Neural crest cell (in vitro differentiated cells): ENCODE measurements at places on chromosomes 2 and 18.
A peak's percentile ranks its signal among the peaks of the same experiment; 100 is the strongest.

DNA sequence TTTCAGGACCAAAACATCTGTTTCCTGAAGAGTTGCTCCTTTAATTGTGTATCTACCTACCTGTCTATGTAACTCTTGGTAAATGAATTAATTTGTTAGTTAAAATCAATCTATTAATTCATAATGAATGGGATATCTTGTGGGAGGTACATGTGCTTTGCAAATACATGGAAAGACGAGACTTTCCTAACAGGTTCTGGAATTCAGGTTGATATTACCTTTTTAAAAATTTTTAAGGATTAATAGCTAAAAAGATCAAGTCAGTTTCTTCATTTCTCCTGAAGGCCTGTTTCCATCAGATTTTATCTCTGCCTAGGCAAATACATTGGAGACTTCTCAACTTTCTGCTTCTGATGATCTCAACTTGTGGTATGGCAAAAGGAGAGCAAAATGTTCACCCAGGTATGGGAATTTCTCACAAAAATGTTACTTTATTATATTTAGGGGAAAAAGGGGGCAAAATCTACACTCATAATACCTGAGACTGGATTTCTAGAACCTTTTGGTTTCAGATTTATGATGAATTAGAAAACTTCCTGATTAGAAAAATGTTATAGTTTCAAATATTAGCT is 7.4 kb downstream of the TFPI start:
- DNase-seq, result no peak

- no peak for DNase-seq
Observed at GRCh38 chr2:31011587-31011986, 126.7 kb downstream of the GALNT14 start.

DNA sequence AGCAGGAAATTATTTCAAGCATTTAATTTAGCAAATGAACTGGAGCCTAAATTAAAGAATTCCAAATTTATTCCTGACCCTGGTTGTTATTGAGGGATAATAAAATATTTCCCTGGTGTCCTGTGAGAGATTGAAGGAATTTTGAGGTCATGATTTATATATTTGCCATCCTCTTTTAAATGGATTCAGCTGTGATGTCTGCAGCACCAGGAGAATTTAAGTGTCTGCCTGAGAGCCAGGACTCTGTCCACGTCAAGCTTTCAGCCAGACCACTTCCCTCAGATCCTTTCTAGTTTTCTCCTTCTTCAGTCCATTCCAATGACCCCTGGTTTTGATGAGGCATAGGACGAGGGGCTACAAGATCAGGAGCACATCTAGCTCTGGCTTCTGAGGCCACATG is 59.9 kb downstream of the INO80C start:
- no peak for DNase-seq

DNA sequence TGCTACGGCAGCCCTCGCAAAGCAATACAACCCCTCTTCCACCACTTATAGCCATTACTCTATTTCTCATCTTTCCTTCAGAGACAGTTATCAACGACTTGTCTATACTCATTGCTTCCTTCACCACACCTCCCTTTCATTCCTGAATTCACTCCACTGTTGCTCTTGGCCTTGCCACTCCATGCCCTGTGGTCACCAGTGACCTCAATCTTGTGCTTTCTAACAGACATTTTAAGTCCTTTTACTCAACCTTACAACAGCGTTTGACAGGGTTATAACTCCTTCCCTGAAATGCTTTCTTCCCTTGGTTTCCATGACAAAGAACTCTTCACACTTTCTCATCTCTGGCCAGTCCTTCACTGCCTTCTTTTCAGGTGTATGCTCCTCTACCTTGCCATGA is 90.6 kb upstream of the CCDC141 start:
- DNase-seq, result no peak

- no peak for DNase-seq
Observed at GRCh38 chr2:79909521-79909920, 395.0 kb downstream of the LRRTM1 start.

DNA sequence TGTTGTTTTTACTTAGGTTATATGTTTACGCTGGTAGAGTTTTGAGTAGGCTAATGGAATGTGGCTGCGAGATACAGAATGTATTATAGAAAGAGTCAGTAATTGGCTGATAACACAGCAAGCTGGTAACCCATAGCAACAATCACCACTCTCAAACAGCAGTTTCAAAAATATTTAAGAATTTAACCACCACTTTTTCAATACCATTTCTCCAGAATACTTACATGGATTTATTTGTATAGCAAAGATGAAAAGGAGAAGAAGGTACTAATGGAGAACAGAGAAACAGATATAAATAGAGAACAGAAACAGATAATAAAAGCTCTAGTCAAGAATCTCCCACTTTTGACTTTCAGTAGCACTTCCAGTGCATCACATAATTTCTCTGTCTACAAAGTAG is 188.3 kb upstream of the SLC39A10 start:
- no peak for DNase-seq

DNA sequence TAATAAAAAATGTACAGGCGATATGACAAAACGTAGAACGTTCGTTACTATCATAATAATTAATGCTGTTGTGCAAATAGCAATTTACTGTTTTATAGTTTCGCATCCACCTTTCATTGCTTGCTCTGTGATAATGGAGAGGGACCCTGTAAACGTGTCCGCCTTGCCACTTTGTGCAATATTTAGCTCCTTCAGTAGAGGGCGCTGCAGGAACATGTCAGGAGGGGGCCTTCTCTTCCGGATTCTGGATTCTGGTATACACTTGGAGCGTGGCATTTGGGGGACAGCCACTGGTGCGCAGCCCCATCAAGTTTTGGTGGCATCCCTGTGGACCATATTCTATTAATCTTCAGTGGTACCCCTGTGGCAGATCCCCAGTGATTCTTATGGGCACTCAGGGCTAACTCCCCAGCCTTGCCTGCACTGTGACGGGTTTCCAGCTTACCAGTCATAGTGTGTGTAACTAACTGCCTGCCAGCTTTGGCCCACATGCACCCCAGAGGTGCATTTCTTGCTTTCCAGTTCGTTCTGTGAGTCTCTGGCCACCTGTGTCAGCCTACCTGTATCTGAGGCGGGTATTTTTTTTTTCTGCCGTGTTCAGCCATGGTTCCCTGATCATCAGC is 140.3 kb downstream of the CYRIA start:
- peak; percentile 39 for DNase-seq

- no peak for DNase-seq
Observed at GRCh38 chr2:197803033-197803444, 1.4 kb upstream of the PLCL1 start.

GRCh38 chr2:64625299-64626145 is 28.2 kb downstream of the SERTAD2 start:
- DNase-seq, result no peak

DNA sequence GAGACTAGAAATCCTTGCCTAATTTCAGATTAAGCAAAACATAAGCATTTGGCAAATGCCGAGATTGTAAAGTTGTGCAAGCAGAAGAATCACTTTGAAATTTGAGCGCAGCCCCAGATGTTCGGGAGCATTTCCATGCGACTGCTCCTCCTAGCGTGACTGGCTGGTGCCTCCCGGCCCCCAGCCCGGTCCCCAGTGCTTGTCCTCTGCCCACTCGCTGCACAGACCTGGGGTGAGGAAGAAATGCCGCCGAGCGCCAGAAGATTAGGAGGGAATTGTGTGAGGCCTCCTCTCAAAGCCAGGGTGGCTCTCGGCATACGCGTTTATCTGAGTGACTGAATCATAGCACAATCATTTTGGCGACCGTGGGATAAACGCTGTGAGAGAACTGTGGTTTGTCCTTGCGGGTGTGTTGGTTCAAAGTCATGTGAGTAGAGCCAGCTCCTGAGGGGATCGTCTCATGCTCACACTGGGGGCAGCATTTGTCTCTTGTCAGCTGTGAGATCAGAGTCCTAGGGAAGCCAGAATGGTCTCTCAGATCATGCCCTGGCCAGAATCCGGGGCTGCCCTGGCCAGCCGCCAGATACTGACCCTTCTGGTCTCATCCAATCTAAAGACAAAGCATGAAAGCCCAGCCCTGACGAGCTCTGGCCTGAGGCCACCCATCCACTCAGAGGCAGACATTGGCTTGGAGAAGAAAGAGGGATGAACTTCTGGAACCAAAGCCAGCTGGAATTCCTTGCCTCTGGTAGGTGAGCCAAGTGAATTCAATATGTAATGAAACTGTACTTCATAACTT is 189.3 kb downstream of the SH3RF3 start:
- no peak for DNase-seq

DNA sequence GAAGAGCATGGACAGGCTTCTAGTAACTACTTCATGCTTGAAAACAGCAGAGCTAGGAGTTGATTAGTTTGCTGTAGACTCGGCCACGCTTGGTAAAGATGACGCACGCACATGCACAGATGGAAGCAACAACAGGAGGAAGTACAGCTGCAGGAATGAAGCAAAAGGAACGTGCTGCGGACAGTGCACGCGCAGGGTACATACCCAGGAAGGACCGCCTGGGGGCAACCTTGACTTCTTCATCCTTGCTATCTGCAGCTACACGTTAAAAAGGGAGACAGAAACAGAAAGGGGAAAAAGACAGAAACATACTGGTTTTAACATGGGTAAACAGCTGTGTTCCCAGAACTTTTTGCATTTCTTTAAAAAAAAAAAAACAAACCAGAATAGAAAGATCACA is 17.7 kb downstream of the SLC66A2 start:
- no peak for DNase-seq

DNA sequence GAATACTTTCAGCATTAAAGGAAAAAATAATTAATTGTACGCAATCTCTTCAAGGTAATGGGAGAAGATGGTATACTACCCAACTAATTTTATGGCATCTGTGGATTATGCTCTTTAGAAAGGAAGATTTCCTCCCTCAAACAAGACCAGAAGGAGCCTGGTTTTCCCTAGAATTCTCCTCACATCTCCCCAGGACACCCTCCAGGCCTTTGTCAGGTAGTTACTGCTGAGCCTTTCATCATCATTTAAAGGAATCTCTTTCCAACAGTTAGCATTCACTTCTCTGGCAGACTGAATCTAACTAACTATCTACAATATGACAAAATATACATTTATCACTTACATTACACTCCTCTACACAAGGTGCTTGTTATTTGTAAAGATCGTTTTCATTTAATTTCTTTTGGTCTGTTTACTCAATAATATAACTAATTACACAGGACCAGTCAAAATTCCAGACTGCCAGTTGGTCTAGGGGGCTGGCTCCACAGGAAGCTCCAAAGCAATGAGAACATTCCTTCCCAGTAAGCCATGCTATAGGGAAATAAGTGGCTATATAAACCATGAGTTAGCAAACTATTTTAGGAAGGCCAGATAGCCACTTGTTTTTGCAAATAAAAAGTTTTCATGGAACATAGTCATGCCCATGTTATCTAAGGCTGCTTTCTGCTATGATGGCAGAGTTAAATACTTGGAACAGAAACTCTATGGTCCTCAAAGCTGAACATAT is 19.1 kb downstream of the ZNF24 start:
- DNase-seq, result no peak

DNA sequence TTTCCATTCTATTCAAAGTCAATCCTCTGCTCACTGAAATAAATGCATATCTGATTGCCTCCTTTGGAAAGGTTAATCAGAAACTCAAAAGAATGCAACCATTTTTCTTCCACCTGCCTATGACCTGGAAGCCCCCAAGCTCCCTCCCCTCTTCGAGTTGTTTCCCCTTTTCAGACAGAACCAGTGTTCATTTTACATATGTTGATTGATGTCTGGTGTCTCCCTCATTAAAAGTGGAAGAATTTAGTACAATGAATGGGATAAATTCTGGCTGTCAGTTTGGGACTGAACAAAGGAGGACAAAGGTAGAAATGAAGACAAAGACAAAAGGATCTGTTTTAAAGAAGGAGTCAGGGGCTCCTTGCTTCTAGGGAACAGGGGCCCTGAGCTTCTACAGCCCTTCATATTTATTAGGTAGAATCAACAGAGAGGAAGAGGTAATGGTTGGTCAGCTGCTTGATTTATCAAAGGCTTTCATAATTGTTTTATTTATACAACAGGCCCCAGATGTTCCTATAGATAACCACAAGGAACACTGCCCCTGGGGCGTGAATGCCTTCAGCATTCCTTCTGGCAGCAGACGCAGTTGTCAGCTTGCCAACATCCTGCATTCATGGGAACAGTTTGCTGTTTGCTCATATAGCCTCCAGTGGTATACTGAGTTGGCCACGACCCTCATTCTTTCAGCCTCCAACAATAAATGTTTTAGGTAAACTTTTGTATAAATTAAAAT is 949.8 kb upstream of the LRATD1 start:
- no peak for DNase-seq

- DNase-seq, result no peak
Observed at GRCh38 chr18:26073758-26074157, 16.7 kb downstream of the SS18 start.

DNA sequence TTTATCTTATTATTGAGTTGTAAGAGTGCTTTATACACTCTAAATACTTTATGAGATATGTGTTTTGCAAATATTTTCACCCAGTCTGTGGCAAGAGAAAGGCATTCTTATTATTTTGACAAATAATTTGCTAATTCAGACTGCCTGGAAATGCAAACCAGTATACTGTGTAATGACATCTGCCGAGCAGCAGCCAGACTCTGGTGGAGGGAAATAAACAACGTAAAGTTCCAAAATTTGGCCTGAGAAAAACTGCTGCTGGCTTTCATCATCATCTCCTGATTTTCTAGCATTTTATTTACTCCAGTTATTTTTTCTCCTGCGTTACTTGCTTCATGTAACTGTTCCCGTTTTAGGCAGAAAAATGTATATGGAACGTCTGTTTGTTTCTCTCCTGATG is 161.6 kb downstream of the RNF152 start:
- DNase-seq, result no peak

DNA sequence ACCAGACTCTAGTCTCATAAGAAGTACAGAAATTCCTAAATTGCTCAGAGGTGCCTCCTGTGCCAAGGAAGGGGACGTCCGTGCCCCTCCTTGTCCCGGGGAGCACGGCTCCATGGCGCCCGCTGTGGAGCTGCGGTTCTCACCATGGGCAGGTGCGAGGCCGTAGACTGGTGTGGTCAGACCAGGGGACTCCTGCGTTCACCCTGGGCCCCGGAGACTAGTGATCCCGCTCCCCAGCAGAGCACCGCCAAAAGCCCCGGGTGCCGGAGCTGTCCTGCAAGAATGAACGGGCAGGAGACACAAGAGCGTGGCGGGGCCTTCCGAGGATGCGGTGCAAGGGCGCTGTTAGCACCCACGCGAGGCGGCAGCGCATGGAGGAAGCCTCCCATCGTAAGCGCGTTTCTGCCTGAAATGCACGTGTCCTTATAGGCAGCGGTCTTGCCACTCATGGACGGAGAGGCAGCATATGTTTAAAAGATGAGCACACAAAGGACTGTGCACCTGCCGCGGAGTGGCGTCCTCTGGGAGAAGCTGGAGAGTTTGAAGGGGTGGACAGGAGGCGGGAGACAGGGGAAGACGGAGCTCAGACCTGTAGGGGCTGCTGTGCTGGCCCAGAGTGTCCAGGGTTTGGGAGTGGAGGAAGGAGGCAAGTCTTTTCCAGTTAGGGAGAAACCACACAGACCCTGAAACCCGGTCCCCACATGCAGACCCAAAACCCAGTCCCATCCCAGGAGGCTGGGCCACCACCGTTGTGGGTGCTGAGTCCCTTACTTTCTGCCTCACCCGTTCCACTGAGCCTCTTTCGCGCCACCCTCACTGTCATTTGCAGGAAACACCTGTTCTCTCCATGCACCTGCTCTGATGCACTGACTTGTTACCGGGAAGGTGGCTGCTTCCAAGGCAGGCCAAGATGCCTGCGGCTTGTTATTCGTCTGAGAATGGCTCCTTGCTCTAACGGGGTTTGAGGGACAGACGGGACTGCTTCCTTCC is 7.5 kb upstream of the KCNG2 start:
- DNase-seq, result no peak
